ENCODE measurements at places on chromosomes 5 and 9.

GRCh38 chr9:75170898-75171360 lies 82.6 kb downstream of the OSTF1 start:
- no peak for DNase-seq

DNA sequence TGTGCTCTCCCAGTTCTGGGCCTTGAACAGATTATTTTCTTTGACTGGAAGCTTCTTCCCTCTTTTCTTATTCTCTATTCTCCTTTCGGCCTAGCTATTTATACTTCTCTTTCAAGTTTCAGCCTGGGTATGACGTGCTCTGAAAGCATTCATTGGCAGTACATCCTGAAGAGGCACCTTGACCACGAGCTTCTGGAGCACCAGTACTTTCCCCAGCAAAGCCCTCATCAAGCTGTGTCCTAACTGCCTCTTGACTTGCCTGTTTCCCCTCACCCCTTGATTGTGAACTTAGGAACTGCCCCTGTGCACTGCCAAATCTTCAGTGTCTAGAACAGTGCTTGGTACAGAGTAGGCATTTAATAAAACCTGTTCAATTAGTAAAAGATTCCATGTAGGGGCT lies 154.9 kb downstream of the KCTD16 start:
- DNase-seq: no peak

DNA sequence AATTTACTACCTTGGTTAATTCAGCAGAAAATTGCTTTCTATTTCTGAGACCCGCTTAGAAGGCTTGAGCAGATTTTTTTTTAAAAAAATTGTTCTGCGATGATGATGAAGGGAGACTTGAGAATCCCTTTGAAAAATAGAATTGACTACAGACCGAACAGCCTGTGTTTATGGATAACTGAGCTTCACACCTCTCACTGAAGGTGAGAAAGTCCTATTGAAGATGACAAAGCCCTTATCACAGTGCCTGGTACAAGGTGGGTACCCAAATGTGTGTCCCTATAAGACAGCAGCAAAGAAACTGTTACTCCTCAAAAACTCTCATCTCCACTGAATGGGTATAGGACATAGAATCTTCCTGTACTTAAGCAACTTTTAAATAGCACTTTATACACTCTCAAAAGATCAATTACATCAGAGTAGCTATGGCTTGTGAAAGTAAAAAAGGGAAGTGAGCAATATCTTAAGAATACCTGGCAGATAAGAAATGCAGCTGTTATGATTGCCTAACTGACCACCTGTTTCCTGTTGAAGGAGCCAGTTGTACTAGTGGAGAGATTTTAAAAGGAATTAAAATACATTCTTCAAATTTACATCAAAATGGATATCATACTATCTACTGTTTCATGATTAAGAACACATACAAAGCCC lies 419.7 kb downstream of the CHSY3 start:
- DNase-seq: no peak

DNA sequence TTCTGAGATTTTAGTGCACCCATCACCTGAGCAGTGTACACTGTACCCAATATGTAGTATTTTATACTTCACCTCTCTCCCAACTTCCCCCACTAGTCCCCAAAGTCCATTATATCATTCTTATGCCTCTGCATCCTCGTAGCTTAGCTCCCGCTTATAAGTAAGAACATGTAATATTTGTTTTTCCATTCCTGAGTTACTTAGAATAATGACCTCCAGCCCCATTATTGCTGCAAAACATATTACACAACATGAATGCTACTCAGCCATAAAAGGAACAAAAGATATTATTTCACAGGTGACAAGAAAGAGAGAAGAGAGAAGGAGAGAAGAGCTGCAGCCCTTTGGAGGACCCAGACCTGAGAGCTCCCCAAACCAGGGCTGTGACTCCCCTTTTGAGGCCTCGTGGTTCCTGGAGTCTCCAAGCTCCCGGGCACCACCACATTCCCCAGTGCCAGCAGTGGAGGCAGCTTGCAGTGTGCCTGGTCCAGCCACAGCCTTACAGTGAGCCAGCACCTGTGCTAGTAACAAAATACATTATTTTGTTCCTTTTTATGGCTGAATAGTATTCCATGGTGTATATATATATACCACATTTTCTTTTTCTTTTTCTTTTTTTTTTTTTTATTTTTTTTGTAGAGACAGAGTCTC lies 194.5 kb upstream of the DAB2 start:
- DNase-seq: no peak

- DNase-seq: no peak
Measured at GRCh38 chr9:36165826-36166167, 3.4 kb upstream of the CCIN start.

DNA sequence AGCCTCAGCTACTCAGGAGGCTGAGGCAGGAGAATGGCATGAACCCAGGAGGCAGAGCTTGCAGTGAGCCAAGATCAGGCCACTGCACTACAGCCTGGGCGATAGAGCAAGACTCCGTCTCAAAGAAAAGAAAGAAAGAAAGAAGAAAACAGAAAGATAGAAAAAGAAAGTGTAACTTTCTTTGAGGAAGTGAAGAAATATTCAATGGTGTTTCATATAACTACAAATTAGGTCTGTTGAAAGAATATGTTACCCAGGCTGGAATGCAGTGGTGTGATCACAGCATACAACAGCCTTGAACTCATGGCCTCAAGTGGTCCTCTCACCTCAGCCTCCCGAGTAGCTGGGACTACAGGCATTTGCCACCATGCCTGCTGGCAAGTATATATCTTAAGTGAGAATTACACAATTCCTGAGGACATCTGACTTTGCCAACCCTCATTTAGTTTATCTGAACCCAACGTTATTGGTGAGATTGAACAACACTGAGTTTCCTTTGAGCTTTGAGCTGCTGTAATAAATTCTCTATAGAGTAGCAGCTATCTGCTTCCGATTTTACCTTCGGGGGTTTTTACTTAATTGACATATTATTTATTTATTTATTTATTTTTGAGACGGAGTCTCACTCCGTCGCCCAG lies 2.0 kb upstream of the FAF2 start:
- no peak for DNase-seq

- no peak for DNase-seq
Measured at GRCh38 chr5:33781286-33781685, 110.5 kb downstream of the ADAMTS12 start.

DNA sequence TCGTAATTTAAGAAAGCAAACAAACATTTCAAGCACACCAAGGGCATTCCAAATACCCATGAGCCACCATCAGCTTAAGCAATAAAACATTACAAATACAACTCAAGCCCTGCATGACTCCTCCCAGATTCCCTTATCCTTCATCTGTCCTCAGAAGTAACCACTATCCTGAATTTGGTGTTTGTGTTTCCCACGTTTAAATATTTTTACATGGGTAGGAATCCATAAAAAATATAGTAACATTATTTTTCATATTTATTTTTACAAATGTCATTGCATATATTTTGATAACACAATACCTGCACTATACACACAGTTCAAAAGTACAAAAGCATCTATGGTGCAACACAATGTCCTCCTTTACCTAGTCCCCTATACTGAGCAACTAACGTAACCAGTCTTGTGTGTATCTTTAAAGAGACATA lies 6.4 kb downstream of the PRKAA1 start:
- DNase-seq: no peak

DNA sequence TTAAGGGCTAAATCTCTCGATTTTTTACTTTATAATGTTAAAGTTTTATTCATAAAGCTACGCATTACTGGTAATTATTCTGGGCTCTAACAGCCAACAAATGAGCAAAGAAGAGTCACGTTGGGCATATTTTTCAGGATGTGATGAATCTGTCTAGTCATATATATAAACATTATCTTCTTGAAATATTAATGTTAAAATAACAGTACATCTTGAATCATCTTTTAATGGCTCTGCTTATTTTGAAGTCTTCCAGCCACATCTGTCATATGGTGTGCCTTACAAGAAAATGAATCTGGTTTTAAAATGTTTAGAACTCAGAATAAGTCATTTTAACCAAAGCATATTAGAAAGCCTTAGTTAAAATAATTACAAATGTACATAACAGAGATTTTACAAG lies 96.9 kb downstream of the CWC27 start:
- DNase-seq: no peak

DNA sequence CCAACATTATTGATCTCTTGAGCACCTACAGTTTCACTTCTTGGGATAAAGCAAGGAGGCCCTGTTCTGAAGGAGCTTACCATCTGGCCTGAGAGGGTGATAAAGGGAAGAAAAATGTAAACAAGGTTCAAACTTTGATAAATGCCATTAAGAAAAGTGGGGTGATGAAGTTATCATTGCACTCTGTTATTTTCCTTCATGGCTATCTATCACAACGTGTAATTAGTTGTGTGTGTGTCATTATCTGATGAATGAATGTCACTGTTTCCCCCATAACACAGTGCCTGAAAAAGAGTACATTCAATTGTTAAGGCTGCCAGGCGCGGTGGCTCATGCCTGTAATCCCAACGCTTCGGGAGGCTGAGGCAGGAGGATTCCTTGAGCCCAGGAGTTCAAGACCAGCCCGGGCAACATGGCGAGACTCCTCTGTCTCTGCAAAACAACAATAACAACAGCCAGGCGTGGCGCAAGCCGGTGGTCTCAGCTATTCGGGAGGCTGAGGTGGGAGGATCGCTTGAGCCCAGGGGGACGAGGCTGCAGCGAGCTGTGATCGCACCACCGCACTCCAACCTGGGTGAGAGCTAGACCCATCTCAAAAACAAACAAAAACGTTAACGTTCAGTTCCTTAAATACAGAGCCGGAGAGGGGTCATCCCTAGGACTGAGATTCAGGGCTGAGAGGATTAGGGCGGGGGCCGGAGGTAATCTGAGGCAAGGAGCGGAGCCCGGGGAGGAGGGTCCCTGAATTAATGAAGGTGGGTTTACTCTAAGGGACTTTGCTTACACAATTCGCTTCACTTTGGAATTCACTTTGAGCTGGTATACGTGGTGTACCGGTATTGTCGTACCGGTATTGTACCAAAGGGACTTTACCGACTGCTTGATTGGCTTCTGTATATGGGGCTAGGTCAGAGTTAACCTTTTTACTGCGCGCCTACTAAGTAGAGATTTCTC lies 917 bp downstream of the NHP2 start:
- DNase-seq: no peak

DNA sequence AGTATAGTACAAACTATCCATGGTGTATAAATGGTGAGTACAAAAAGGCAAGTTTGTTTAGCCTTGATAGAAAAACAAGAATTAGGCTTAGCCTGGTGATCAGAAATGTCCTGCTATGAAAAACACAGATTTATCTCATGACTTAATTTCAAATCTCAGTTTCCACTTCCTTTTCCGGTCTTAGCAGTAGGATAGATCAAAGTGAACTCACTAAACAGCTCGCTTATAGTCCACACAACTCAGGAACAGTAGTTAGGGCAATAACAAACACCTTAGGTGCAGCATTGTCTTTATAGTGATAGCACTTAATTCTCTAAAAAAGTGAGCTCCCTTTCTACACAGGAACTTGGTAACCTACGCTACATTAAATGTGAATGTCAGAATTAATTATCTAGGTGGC lies 11.4 kb downstream of the GOLGA1 start:
- no peak for DNase-seq

GRCh38 chr5:9641806-9642355 lies 11.7 kb upstream of the TAS2R1 start:
- no peak for DNase-seq

DNA sequence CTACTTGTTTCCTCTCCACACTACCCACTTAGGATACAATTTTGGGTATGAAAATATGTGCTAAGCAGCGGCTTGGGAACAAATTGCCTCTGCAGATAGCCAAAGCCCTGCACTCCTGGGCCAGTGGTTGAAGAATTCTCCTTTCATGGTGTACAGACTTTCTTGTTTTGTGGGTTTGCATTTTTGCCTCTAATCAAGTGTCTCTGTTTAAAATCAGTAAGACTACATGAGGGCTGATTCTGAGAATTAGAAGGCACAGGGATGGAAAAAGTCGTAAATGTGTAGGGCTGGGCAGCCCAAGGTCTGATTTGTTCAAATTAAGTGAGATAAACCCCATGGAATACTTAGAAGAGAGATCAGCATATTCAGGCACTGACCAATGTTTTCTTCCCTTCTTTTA lies 103.7 kb upstream of the CD180 start:
- no peak for DNase-seq

GRCh38 chr5:154071799-154072413 lies 33.1 kb downstream of the MFAP3 start:
- no peak for DNase-seq

GRCh38 chr9:130627051-130627450 lies 37.3 kb upstream of the PRDM12 start:
- no peak for DNase-seq

DNA sequence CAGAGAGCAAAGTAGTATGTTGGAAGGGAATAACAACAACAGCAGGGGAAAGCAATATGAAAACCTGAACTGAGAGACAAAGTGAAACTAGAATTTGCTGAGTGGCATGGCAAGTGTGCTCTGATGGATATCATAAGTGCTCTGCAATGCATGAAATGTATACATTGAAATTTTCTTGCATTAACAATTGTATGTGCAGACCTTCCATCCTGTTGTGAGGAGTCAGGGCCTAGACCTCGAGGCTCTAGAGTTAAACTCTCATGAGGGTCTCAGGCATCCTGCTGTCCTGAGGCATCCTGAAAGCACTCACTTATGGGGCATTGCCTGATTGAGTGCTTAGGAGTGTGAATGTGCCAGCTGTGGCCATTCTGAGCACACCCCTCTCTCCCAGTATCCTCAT lies 1.1 kb downstream of the ECM2 start:
- DNase-seq: no peak

DNA sequence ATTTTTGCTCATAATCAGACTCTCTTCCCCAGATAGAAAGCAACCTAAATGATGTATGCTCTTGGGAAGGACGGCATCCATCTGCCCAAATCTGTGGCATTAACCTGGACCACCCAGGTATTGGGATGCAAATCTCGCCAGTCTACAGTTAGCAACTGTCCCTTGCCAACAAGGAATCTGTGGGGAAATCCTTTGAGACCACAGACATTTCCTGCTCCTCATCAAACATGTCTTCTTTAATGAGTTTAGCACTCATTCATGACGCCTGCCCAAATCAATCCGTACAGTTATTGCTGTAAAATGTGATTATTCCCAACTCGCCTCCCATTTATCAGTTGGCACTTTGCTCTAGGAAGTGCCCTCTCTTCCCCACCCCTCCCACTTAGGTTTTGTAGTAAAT lies 7.8 kb downstream of the ROR2 start:
- DNase-seq: no peak

DNA sequence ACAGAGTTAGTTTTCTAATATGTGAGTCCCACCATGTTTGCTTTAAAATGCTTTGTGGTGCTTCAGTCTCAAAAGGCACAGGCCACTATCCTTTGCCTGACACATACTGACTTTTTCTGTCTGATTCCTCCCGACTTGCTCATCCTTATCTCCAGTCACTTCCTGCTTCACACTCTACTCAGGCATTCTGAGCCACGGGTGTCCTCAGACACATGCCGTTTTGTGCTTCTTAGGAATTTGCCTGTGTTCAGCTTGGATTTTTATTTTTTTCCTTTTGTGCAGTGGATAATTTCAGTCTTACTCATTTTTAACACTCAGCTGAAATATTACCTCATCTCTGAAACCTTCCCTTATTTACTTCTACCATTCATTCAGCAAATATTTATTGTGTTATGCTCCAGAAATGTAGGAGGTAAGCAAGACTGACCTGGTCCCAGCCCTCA lies 54.1 kb downstream of the MAN2A1 start:
- no peak for DNase-seq

- no peak for DNase-seq
Measured at GRCh38 chr9:764105-764524, 77.4 kb upstream of the DMRT1 start.
